GOT3 (cell line): ENCODE measurements at places on chromosomes 2 and 18.

DNA sequence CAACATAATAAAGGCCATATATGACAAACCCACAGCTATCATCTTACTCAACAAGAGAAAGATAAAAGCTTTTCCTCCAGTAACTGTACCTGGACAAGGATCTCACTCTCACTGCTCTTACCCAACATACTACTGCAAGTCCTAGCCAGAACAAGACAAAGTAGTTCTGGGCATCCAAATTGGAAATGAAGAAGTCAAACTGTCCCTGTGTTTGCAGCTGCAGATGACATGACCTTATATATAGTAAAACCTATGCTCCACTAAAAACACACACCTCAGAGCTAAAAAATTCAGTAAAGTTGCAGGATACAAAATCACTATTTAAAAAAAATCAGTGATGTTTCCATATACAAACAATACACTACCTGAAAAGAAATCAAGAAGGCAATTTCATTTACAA lies 32.2 kb downstream of the USP34 start:
- no peak for DNase-seq

DNA sequence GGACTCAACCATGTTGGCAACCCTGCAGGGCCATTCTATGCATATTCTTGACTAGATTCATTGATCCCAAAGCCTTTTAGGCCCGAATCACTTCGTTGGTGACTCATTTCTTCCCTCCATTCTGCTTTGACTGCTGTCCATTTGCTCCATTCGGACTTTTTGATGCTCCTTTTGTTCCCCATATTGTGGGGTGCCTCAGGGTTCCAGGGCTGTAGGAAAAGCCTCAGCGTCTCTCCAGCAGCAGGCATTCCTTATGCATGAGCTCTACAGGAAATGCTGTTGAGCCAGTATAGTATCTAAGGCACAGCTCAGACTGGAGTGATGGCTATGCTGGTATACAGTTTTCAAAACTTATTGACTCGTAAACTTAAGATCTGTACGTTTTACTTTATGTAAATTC lies 292.6 kb downstream of the PRKCE start:
- no peak for DNase-seq

DNA sequence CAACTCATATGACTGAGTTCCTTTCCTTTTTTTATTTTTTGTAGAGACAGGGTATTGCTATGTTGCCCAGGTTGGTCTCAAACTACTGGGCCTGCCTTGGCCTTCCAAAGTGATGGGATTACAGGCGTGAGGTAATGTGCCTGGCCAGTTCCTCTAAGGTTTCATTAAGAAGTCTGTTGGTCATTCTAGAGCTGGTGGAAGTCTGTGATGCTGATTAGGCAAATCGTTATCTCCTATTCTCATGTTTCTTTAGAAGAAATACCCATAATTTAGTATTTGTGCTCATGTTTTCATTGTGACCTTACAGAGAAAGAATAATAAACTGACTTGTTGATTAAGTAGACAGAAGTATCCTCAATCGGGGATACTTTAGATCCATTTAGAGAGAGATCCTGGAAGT lies 106.1 kb upstream of the SP3 start:
- DNase-seq: no peak

- no peak for DNase-seq
Observed at GRCh38 chr18:79250301-79250981, 145.3 kb upstream of the NFATC1 start.

GRCh38 chr2:40445467-40445866 lies 6.4 kb downstream of the SLC8A1 start:
- DNase-seq: no peak
